ENCODE measurements at places on chromosomes 2 and 18.

DNA sequence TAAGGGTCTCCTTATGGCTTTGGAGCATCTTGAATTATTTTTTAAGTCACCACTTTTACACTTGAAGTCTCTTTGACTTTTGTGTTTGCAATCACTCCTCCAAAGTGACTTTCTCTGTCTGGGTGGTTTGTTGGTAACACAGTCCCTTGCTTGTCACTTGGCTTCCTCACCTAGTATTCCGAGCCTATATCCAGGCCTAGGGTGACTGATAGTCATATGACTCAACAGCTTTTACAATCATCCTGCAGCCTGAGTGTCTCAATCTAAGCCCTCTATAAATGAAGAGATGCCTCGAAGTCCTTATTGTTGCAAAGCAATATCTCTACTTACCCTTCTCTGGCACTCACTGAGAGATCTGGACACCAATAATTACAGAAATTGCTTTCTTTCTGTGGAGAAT, 53.9 kb upstream of the SETBP1 start:
- no peak for DNase-seq

DNA sequence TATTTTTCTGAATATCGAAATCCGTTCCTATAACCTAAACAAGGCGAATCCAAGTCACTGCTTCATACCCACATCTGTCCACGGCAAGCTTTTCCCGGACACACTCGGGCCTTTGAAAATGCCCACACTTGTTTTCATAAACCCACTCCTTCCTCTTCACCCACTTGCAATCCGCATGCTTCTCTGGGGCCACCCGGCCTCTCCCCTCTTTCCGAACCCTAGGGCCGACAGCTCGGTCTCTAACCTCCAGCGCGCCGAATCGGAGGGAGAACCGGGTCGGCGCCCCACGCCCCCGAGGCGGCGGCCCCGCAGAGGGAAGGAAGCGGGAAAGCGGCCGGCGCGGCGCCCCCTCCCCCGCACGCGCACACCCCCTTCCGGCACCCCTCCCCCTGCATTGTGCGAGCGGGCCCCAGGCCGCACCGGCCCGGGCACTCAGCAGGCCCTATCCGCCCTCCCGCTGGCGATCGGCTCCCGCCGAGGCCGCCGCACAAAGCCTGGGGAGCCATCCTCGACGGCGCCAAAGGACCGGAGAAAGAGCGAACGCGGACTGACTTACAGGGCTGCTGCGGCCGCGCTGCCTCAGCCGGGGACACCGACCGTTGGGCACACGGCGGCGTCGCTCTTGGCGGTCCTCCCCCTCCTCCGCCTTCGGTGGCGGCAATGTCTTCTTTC, 467 bp downstream of the PUM2 start:
- DNase-seq, result peak; percentile 81

- no peak for DNase-seq
Measured at GRCh38 chr18:12287131-12287681, 20.8 kb upstream of the TUBB6 start.

- DNase-seq, result no peak
Measured at GRCh38 chr2:146634230-146635097, 1210.4 kb upstream of the ACVR2A start.

DNA sequence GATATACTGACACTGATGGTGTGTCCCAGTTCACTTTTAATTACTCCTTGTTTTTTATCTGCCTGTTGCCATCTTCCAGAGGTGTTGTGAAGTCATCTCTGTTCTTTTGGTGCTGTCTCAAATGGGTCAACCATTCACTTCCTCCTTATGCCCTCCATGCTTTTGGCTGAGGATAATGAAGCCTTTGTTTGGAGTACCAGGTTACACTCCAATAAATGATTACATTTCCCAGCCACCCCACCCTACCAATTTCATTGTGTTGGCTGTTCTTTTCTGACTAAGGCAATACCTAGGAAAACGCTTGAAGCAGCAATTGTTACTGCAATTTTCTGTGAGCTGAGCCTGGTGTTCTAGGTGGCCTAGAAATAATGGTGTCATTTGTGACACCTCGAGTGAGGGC, 29.8 kb upstream of the ACTG2 start:
- no peak for DNase-seq

GRCh38 chr2:224958462-224958857, 83.8 kb downstream of the DOCK10 start:
- no peak for DNase-seq

GRCh38 chr2:63539416-63540162, 48.7 kb downstream of the WDPCP start:
- no peak for DNase-seq

DNA sequence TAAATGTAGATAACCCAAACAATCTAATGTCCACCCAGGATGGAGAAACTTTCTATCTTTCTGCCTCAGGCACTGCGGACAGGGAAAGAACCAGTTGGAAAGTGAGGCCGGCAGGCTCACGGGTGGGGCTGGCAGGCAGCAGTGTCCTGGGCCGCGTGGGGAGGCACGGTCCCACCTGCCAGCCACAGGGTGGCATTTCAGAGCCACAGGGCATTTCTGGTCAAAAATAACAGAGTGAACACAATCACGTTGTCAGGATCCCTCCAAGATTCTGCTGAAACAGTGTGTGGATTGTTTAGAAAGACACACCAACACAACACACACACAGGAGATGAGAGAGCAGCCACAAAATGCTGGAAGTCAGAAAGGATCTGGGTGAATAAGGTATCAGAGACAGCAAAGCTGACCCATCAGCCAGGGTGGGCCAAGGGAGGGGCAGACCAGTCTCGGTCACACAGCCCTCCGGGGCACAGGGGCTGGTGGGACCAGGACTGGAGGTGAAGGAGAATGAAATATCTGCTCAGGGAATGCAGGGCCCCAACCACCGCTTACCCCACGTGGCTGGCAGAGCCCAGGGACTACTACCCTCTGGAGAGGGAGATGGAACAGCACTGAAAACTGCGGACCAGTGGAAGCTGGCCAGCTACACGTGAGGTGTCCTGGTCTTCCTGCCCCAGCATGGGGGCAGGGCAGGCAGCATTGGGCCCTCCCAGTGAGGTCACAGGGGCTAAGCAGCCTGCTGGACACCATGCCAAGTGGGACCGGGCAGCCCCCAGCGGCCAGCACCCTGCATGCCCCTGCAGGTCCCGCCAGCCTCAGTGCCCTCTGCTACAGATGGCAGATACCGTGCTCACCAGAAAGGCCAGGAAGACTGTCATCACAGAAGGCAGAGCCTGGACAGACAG, 173.9 kb downstream of the HDAC4 start:
- no peak for DNase-seq

DNA sequence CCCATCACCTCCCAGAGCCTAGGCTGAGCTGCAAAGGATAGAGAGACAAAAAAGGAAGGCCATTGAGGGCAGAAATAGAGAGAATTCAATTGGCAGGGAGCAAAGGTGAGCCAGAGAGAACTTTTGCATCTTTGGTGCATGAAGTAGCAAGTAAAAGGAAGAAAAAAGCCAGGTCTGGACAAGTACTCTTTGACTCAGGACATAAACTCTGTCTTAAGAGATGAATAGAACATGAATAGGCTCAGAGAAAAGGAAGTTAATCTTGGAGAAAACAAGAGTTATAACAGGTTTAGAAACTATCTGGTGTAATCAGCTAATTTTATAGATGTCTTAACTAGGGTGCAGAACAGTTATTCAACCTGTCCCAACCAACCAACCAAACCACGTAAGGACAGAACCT, 95.2 kb downstream of the CNTNAP5 start:
- no peak for DNase-seq

All from Caco-2 (cell line).